ENCODE measurements at places on chromosomes 4 and X. TPM values are rescaled to one million over a fixed set of nuclear protein-coding genes. Genes with fewer than 3 reads are reported as not detected.
A peak's percentile ranks its signal among the peaks of the same experiment; 100 is the strongest.

Gene FAT4
- 5.0 TPM for total RNA-seq

Gene DCAF8L2
- total RNA-seq = not detected

Gene SLC4A4
- total RNA-seq = 1.2 TPM

Gene SHISA3
- 2.2 TPM for total RNA-seq

Gene BEND4
- 45.4 TPM for total RNA-seq

Gene ARHGAP4
- 25.9 TPM for total RNA-seq

Gene CYTL1
- total RNA-seq = 9.8 TPM

Gene ARHGAP6
- 0.82 TPM for total RNA-seq

Gene ADGRA3
- 58.2 TPM for total RNA-seq

Gene TIMM17B
- 82.4 TPM for total RNA-seq

Gene RHOXF2
- total RNA-seq = not detected

- DNase-seq = no peak
Observed at GRCh38 chr4:146389561-146389960, 132.2 kb downstream of the SLC10A7 start.

DNA sequence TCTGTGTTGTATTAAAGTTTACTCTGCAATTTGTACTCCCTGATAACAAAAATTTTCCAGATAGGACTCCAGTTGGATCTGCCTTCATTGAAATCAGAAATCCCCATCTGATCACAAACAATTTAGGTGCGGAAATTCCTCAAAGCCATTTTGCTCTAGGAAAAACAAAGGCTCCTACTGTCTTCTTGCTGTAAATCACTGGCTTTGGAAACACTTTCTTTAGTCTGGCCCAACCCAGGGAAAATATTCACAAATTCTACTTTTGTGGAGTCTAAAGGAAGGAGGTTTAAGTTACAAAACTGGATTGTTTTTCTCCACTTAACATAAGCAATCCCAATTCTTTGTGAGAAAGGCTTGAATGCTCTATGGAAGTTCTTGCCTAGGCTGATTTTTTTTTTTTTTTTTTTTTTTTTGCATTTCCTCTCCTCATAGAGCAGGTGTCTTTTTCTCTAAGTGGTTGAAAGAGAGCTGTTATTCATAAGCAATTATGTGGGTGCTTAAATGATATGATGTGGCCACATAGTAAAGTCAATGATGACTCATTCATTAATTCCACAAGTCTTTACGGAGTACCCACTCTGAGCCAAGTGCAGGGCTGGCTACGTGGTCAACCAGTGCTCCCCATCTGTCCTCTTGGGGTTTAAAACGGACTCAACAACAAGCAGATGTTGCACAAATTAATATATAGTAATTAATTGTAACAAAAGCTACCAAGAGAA, 261.4 kb downstream of the LDB2 start:
- no peak for DNase-seq

GRCh38 chr4:184937030-184937710, 81.1 kb upstream of the HELT start:
- DNase-seq = no peak

DNA sequence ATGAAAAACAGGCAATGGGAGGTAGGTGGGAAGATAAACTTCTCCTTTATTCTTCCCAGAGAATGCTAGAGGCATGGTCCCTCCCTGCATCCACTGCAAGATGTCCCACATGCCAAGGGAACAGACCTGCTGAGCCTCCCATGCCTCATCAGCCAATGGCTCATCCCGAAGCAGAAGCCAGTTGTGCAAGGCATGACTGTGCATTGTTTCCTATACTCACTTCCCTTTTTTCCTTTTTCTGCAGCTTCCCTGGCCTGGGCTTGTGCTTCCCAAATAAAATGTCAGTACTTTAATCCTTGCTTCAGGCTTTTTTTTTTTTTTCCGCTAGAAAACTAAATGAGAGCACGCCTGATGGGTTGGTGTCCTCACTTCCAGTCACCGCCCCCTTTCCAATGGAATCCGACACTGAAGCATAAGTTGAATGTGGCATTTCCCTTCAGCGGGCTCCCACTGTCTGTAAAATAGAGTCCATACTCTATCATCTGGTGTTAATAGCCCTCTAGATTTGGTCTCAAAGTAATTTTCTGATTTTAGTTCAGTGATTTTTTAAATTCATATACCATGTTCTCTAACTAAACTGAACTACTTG, 239.0 kb upstream of the JADE1 start:
- no peak for DNase-seq

DNA sequence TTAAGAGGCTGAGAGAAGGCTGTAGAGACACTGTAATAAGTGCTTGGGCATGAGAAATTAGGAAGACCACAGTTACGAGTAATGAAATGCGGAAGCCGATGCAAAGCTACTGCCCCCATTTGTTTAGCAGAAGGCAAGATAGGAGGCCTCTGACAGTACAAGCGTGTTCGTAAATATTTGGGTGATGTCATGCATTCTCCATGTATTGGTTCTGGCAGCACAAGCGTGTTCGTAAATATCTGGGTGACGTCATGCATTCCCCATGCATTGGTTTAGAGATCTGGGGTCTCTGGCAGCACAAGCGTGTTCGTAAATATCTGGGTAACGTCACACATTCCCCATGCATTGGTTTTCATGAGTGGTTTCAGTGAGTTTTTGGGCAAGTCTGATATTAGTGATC, 661.5 kb upstream of the FRG1 start:
- no peak for DNase-seq

- no peak for DNase-seq
Observed at GRCh38 chrX:13574600-13574999, 5.2 kb downstream of the EGFL6 start.

DNA sequence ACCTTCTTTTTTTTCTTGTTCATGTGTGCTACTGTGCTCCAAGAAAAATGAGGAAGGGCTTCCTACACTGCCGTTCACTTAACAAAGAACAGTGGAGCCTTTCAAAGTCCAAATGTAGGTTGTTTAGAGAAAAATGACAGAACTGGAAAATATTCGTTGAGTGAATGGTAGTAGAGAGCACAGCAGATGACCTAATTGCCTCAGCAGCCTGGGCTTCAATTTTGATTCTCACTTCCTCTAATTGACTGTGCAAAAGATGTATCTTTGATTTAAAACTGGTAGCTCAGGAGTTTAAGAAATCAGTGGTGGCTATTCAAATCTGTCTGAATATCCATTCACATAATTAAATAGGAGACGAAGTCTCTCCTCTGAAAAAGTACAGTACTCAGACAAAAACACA, 5.2 kb downstream of the NLGN4X start:
- DNase-seq = no peak

DNA sequence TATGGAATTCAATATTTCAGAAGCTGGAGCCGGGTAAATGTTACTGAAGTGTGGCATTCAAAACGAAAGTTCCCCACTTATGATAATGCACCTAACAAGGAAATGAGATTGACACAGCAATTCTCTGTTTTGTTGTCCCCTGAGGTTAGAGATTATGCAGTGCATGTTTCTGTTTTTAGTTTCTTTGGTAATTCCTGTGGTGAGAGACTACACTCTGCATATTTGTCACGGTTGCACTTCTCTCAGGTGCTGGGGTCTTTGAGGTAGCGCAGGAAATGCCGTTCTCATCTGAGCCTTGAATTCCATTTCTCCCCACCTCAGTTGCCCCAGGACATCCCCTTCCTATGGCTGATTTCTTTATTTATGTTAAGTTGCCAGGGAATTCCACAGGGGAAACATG, 15.3 kb upstream of the BEND4 start:
- no peak for DNase-seq

- DNase-seq = no peak
Observed at GRCh38 chr4:52372747-52373146, 286.4 kb downstream of the USP46 start.

DNA sequence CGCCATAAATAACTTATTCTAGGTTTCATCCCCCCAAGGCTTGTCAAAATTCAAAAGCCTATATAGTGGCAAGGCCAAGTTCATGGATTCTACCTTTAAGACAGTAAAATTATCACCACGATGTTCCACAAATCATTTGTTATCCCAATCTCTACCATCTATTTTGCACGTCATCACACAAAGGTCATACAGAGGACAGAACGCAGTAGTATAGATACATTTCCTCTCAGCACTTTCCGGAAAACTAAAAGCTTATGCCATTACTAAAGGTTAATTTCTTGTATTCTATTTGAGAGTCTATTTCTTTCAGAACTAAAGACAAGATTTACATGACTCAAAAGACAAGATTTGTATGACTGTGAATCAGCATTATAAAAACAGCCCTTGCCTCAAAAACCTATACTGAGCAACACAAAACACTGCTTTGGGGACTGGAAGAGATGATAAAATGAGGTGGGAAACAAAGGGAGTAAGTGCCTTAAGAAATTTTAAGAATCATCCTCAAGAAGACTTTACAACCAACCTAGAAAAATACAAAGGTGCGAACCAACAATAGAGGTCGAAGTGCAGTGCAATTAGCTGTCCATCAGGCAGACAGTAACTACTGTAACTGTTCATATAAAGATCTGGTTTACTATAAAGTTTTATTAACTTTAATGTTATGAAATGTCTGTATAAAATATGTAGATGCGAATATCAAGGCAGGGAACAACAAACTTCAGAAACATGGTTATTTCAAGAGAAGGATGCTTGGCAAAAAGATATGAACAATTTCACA, 7.6 kb downstream of the UBE2D3 start:
- DNase-seq = no peak

DNA sequence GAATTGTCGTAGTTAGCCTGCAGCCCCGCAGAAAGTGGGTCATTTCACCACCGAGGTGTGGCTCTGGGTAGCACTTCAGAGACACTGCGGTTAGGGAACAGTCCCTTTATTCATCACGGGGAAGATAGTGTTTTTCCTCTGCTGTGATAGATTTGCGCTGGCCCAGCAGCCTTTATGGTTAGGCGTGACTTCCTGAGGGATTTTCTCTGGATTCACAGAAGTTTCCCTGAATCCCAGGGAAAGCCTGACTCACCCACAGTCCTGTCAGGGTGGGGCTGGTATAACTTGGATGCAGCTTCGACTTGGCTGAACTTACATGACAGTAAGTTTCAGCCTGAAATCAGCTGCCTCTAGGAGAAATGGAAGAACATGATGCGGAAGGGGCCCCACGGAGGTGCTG, 196.3 kb upstream of the HHIP start:
- no peak for DNase-seq

GRCh38 chr4:123671636-123672404, 275.2 kb downstream of the SPRY1 start:
- DNase-seq = no peak

GRCh38 chr4:98722000-98722399, 63.6 kb upstream of the TSPAN5 start:
- no peak for DNase-seq

GRCh38 chr4:151251603-151252304, 25.2 kb upstream of the PRSS48 start:
- DNase-seq = no peak

DNA sequence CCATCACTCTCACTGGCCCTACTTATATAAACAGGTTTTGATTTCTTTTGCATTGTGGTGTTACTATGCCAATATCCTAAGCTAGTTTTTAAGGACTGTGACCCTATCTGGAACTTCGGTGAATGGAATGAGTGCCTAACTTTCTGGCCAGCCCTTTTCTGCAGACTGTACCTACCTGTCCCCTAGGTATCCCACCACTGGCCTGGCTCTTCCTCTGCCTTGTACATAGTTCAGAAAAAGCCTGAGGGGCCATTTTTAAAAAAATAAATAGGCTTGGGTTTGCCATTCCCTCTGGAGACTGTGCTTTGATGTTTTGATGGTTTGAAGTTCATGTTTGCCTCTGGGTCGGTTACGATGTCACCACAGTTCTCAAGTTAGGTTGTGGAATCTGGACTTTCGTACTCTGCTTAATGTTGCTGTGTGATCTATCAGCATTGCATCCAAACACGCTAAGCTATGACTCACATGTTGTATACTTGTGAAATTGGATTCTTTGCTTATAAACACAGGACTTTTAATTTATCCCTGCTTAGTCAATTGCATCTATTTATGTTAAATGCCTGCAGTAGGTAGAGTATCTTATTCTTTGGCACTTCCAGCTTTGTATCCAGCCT, 182.0 kb downstream of the ANKRD50 start:
- DNase-seq = no peak

GRCh38 chrX:17443556-17443955, 68.6 kb downstream of the NHS start:
- no peak for DNase-seq

DNA sequence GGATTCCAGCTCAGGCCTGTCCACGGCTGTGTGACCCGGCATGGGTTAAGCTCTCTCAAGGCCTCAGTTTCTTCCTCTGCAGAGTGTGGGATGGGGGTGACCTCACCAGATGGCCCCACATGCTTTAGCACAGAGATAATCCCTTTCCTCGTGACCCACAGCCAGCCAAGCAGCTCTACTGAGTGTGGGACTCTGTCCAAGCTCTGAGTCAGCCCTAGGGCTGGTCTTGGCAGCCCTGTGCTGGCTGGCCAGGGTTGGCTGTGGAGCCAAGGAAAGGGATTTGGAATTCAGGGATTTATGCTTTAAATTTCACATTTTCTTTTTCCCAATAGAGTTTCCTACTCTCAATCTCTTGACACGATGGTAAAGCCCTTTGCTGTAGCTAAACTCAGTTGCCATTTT, 19.7 kb upstream of the SPON2 start:
- DNase-seq = no peak

GRCh38 chrX:125444659-125445058, 125.0 kb downstream of the TEX13C start:
- DNase-seq = no peak

DNA sequence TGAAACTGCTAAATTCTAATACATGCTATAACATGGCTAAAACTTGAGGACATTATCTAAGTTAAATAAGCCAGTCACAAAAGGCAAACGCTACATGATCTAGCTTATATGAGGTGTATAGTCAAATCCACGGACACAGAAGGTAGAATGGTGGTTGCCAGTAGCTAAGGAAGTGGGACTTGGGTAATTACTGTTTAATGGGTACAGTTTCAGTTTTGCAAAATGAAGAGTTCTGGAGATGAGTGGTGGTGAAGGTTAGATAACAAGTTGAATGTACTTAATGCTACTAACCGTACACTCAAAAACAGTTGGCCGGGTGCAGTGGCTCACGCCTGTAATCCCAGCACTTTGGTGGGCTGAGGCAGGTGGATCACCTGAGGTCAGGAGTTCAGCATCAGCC, 644.5 kb upstream of the DIPK2B start:
- DNase-seq = no peak

DNA sequence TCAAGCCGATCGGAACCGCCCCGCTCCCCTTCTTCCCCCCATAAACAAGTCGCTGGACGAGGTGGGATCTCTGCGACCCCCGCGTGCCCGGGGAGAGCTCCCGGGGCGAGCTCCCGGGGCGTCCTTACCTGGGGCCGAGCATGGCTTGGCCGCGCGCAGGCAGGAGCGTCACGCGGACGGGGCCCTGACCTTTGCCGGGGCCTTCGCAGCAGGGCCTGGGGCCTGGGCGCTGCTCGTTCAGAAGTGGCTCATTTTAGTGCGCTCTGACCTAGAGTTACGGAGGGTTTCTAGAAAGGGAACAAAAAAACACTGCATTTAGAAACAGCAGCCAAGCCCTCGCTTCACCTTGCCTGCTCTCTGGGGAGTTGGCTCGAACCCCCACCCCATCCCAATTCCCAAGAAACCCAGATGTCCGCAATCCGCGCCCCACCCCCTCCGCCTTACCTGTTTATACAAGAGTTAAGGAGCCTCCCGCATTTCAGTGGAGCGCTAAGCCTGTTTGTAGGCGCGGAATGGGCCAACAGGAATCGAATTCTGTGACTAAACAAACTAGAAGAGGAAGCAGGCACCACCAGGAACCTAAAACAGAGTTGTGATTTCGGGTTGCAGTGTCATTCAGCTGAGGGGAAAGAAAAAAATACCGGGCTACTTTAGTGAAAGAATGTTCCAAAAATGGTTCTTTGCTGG, 814 bp upstream of the RBM47 start:
- DNase-seq = peak; percentile 51
